Amniotic epithelial cell (primary cell): ENCODE measurements at places on chromosomes 3 and 15.

GRCh38 chr15:95693917-95694316 is 636.6 kb upstream of the NR2F2 start:
- DNase-seq: peak; percentile 38

- DNase-seq: peak; percentile 1
These were observed 604.1 kb downstream of the EDEM1 start for GRCh38 chr3:5791558-5791957.

DNA sequence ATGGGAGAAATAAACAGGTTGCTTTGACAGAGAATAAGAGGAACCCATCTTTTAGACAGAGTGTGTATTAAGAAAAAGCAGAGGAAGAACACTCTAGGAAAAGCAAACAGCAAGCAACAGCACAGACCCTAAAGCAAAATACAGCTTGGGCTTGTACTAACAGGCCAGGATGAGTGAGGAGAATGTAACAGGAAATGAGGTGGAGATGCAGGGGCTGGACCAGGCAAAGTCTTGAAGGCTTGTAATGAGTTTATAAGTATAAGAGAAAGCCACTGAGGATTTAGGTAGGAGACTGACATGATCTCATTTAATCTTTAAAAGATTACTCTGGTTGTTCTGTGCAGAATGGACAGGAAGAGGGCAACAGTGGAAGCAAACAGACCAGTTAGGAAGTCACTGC is 4.9 kb downstream of the UBR1 start:
- no peak for DNase-seq

GRCh38 chr3:126147147-126147931 is 33.0 kb downstream of the ALDH1L1 start:
- DNase-seq: no peak

GRCh38 chr15:26615927-26616302 is 157.0 kb downstream of the GABRB3 start:
- DNase-seq: no peak

GRCh38 chr3:167691366-167691765 is 37.6 kb upstream of the WDR49 start:
- no peak for DNase-seq

DNA sequence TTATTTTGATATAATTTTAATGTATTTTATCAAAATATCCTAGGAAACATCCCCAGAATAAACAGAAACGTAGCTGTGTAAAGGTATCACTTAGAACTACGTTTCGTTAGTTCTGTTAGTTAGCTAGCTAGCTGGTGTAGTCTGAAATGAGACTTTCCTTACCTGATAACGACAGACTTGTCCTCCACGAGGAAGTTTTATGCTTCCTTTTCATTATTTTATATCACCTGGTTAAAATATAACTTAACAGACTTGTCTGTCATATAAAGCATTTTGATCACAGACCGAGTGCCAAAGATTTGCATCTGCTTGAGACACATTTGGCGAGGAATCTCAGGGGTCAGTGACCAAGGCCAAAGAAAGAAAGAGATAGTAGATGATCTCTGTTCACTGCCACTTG is 829.5 kb downstream of the VGLL3 start:
- no peak for DNase-seq

- DNase-seq: peak; percentile 95
These were observed 28.2 kb downstream of the TPM1 start for GRCh38 chr15:63070681-63071129.

DNA sequence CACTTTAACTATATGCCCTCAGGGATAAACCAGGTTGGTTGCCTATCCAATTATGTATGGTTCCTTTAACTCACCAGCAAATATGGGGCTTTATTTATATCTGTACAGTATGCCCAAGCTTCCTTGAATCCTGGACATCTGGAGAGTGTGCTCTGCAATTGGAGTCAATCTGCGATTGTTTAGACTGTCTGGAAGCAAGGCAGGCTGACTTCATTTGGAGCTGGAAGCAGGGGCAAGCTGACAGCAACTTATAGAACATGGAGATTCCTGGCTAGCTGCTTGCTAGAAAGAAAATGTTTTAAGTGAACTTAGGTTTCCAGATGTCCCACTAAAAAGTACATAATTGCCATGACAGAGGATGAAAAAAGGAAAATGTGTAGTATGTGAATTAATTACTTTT is 63.7 kb upstream of the TPRG1 start:
- no peak for DNase-seq

GRCh38 chr3:45819543-45819942 is 22.4 kb downstream of the LZTFL1 start:
- no peak for DNase-seq

DNA sequence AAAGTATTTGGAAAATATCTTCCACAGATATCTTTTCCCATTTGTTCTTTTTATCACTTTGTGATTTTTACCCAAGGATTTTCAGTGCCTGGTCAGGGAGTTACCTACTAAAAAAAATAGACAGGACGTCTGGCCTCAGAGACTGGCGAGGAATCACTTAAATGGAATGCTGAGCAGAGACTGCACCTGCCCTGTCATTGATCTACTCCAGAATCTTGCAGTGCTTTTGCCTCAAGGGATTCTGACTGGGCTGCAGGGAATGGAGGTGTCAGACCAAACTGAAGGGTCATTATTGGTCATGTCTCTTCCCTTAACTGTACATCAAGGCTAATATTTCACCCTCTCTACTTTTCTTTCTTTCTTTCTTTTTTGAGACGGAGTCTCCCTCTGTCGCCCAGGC is 12.1 kb upstream of the RYR3 start:
- no peak for DNase-seq

GRCh38 chr15:81819924-81820635 is 225.7 kb downstream of the MEX3B start:
- no peak for DNase-seq

DNA sequence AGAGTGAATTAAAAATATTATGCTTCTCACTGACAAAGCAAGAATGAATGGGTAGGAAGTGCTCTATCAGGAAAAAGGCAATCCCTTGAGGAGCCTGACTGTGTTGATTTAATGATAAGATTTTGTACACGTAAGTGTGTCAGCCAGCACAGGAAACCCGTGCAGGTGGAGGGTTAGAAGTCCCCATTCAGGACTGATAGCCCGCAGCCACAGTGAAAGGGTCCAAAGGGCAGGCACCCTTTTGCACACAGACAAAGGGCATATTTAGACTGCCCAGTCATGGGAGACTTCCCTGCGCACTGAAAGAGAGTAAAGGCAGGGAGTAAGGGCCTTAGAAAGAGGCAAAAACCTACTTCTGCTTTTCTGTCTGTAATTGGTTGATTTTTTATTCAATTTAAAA is 26.4 kb upstream of the SKIL start:
- no peak for DNase-seq

DNA sequence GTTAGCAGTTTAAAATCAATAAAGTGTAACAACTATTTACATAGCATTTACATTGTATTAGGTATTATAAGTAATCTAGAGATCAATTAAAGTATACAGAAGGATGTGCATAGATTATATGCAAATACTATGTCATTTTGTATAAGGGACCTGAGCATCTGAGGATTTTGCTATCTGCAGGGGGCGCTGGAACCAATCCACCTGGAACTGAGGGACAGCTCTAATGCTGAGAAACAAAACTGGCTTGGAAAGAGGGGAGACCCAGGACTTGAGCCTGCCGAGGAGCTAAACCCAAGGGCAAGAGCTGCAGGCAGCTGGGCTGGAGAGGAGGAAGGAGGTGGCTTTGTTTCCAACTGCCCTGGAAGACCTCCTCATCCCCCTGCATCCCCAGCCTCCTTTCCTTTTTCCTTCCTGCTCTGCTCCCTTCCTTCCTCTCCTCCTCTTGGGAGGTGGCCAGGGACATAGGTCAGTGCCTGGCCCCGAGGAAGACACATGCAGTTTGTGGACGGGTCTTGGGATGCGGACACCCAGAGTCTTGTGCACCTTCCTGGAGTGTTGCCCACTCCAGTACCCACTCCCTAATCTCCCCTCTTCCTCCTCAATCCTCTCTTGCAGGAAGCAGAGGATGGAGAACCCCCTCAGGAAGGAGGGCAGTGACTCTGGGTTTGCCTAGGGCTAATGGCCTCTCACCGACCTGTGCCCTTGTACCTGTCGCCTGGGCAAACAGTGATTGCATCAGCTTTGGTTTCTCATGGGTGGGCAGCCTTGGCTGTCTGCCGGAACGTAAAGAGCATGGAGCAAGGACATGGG is 825 bp upstream of the RTP3 start:
- DNase-seq: no peak

DNA sequence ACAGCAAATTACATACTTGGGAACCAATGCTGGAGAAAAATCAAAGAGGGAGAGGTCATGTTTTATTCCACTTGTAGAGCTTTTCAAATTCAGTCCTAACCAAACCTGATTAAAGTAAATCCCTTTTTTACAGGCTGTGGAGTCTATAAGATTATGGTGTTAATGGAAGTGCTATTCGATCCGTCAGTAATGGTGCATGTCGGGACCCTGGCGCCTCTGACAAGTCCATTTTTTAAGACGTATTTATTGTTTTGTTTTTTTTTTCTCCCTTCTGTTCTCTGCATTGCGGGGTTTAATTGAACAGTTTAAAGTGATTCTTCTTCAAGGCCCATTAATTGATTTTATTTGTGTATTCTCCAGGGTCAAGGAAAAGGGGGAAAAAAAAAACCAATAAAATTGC is 725.9 kb downstream of the TUSC7 start:
- DNase-seq: no peak

DNA sequence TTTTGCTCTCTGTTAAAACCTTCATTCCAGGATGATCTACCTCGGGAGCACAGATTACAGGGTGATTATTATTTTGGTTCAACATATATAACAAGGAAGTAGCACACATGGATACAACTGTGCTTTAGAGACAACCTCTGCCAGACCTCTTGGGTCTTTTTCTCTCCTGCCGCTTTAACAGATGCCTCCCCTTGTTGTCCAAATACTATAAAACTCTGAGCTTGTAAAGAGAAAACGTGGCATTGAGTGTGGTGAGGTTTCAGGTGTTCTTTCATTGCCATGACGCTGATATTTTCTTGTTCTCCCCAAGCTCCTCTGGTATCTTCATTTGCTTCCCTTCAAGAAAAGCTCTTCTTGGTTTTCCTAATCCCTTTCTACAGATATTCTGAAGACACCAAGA is 29.0 kb downstream of the BCL2L10 start:
- no peak for DNase-seq

GRCh38 chr15:25766417-25766816 is 96.7 kb downstream of the ATP10A start:
- DNase-seq: no peak

GRCh38 chr3:184672335-184672734 is 39.5 kb downstream of the MAGEF1 start:
- no peak for DNase-seq

GRCh38 chr15:76070921-76071635 is 11.3 kb downstream of the TMEM266 start:
- no peak for DNase-seq

GRCh38 chr3:10581251-10581650 is 75.9 kb upstream of the ATP2B2 start:
- DNase-seq: no peak

- DNase-seq: peak; percentile 67
These were observed 441 bp upstream of the UCN2 start for GRCh38 chr3:48564022-48564421.
